ENCODE measurements at places on chromosomes 2 and 18.

- DNase-seq: no peak
These were observed 2.4 kb upstream of the LPIN1 start for GRCh38 chr2:11743846-11744553.

DNA sequence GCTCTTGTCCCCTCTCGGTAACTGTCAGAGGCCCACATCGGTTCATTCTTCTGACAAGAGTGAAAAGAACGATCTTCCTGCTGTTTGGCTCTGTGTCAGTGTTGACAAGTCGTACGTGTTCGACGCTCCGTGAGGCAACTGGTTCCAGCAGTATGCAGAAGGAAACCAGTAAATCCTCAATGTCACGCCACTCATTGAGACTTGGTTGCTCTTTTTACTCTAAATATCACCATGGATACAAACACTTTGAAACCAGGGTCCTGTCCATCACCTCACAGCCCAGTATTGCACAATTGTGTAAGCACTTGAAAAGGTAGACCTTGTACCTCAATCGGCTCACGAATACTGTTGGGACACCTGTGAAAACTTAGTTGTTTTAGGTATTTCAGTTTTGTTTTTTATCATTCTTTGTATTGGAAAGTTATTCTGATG, 136.4 kb downstream of the ZNF407 start:
- DNase-seq: no peak

DNA sequence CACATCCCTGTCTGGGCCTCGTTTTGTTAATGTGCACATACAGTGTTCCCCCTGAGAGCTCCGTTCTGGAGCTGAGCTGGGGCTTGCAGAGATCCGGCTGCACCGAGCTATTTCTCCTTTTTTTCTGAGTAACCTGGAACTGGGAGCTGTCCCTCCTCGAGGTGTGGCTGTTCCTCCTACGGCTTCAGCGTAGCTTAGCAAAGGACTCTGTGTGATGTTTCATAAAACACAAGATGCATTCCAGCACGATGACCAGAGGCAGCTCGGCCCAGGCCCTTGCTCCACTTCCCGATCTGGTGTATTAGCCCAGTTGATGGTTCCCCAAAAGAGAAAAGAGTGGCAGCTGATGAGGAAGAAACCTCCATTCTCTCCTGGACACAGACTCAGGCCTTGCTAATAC, 103.0 kb downstream of the FAM210A start:
- no peak for DNase-seq

- DNase-seq: no peak
These were observed 157.4 kb downstream of the ASXL3 start for GRCh38 chr18:33735428-33735827.

DNA sequence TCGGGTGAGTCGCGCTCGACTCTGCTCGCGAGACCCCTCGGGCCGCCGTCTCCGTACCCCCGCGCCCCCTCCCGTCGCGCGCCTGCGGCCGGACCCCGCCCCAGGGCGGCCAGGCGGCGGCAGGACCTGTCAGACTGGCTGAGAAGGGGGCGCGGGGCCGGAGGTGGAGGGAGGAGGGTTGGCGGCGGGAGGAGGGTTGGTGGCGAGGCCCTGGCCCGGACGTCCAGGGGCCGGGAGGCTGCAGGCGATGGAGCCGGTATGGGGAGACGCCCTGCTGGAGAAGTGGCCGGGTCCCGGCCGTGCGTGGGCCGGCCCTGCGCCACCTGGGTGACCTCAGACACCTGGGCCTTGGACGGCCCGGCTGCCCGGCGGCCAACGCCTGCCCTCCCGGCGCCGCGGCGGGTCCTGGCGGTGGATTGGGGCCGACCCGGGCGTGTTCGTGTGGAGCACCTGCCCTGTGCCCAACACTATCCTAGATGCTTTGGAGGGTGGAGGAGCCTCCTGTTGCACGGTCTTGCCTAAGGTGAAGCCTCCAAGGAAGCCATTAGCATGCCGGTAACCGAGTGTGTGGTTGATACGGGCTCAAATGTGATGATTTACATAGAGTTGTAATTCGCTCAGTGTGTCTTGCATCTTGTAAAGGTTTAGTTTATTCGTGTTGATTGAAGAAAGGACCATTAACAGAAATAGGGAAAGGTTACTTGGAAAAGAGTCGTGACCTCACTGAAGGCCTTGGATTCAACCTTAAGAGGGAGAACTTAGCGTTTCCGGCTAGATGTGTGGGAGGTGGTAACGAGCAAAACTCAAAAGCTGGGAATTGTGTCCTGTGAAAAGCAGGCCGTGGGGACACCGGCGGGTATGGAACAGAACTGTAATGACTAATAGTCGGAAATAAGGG, 550 bp downstream of the MYL12B start:
- no peak for DNase-seq

- DNase-seq: no peak
These were observed 51.9 kb downstream of the CDH2 start for GRCh38 chr18:28125051-28125450.
